CD4-positive, alpha-beta T cell treated with Interleukin-1 beta for 1 hour (primary cell): ENCODE measurements at places on chromosomes 2 and 18.

- no peak for DNase-seq
Observed at GRCh38 chr18:63258749-63259566, 60.6 kb downstream of the BCL2 start.

DNA sequence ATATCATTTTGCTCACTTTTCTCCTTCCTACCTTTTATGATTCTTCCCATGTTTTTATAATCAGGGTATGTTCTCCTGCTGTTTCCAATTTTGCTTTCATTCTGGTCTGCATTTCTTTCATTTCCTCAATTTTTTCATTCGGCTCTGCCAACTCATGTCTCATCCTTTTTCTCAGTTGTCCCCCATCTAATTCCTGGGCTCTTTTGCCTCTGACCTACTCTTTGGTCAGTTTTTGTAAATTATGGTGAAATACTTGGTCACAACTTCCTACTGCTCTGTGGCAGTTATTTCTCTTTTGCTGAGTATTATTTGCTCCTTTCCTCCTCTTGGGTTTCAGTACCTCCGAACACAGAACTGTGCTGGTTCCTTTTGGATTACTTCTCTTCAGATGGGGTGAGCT is 27.5 kb downstream of the MYO7B start:
- no peak for DNase-seq

DNA sequence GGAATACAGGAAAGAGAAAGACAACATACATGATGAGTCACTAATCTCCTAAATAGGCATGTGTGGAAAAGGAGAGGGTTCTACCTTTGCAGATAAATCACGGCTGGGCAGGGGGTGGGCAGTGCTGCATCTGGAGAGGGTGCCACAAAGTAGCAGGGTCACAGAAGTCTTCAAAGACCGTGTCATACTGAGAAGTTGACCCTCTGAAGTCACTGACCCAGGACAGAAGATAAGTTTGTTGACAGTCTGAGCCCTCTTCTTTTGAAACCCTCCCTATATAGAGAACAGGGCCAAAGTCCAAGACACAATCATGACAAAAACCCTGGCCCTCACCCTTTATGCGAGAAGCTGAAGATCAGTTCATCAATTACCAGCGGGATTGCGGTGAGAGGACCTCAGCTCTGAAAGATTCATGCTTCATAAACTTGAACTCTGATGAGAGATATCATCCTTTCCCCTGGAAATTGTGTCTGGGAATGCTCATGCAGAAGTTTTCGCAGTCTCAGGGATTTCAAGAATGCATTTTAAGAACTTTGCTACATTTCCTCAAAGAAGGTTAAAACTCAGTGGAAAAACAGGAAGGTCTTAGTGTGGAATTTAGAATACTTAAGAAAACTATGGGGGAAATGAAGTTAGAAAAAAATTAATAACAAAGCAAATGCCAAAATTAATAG is 129.5 kb downstream of the FAM124B start:
- no peak for DNase-seq

DNA sequence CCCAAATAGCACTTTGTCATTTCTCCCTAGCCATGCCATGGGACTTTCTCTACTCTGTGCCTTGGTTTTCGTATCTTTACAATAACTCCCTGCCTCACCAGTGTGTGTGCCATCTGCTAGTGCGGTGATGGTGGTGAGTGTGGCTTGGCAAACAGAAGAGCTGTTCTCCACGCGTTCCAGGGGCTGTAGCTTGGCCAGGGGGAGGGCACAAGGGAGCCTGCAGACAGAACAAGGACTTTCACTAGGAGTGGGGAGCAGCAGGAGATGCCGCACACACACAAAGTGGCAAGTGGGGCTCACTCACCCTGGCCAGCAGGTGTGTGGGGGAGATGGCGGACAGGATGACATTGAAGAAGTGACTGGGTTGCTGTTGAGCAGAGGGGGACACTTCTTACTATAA is 196.9 kb downstream of the HAUS1 start:
- DNase-seq, result no peak

GRCh38 chr2:237344942-237345341 is 69.0 kb downstream of the COL6A3 start:
- DNase-seq, result no peak

DNA sequence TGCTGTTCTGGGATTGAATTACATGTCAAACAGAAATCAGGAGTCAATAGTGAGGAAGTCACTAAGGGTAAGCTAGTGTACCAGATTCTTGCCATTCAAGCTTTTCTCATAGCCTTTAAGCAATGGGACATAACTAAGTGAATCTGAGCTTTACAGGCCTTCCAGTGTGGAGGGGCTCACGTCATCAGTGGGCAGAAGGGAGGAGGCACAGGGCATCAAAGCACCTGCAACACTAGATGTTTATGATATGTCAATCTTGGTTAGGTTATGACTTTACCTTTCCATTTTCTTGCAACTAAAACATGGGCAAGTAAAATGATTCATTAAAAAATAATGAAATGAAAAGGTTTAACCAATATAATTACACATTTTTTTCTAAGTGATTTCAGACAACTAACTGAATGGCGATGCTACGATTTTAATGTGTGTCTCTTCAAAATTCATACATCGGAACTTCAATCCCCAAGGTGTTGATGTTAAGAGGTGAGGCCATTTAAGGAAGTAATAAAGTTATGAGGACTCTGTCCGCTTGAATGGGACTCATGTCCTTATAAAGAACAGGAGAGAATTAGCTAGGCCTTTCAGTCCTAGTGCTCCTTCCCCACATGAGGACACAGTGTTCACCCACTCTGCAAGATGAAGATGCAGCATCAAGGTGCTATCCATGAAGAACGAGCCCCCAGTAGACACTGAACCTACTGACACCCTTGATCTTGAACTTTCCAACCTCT is 1169.2 kb upstream of the NXPH2 start:
- no peak for DNase-seq

DNA sequence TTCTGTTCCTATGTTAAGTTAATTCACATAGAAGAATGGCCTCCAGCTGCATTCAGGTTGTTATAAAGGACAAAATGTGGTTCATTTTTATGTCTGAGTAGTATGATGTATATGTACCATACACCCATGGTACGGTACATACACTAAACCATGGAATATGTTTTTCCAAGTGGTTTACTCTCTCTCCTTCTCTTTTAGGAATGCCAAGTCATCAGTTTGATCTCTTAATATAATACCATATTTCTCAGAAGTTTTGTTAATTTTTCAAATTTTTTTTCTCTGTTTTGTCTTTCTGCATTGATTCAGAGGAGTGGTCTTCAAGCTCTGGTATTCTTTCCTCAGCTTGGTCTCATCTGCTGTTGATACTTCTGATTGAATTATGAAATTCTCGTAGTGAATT is 230.9 kb downstream of the DSEL start:
- no peak for DNase-seq

GRCh38 chr18:36083729-36084128 is 16.4 kb upstream of the RPRD1A start:
- no peak for DNase-seq

GRCh38 chr2:217396165-217396564 is 536.3 kb upstream of the TNP1 start:
- DNase-seq, result no peak

DNA sequence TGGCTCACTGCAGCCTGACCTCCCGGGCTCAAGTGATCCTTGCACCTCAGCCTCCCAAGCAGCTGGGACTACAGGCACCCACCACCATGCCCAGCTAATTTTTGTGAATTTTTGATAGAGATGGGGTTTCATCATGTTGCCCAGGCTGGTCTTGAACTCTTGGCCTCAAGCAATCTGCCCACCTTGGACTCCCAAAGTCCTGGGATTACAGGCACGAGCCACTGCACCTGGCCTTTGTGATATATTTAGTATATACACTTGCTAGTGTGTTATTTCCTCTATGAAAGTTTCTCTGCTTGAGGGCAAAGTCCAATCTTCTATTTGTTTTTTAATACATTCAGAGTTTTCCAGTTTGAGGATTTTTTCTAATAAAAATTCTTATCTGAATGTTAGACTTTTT is 119.3 kb downstream of the GALNT3 start:
- DNase-seq, result no peak

GRCh38 chr2:216447293-216447692 is 35.0 kb downstream of the SMARCAL1 start:
- no peak for DNase-seq

DNA sequence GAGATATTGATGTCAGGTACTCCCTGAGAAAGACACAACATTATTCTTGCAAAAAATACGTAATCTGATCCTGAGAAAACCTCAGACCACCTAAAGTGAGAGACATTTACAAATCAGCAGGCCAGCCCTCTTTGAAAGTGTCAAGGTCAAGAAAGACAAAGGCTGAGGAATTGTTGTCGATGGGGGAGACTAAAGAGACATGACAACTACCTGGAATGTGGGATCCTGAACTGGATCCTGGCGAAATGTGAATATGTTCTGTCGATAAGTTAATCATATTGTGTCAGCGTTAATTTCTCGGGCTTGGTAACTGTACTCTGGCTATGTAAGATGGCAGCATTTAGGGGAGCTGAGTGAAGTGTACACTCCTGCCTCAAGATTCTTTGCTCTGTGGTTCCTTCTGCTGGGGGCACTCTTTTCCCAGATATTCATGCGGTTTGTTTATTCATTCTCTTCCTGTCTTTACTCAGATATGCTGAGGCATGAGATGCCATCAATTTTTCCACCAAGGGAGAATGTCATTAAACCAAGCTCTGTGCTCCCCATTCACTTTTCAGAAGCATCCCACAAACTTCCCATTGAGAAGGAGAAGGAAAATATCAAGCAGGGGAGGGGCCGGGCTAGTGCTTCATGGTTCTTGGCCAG is 154.9 kb downstream of the CAPN13 start:
- DNase-seq, result no peak

DNA sequence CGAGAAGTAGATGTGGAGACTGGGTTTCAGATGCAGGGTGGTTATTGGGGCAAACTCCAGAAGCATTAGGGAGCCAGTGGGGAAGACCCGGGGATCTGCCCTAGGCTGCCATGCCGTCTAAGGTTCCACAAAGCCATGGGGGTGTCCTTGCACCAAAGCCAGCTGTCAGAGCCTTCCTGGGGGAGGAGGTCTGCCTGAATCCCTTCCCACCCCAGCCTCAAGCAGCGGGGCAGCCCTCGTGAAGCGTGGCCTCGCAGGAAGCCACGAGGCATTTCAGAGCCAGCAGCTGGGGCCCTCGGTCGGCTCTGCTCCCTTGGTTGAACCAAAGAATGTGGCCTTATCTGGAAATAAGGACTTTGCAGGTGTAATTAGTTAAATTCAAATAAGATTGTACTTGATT is 51.2 kb upstream of the UBE2F start:
- DNase-seq, result no peak

- DNase-seq, result no peak
Observed at GRCh38 chr2:88195246-88195645, 25.1 kb downstream of the THNSL2 start.

DNA sequence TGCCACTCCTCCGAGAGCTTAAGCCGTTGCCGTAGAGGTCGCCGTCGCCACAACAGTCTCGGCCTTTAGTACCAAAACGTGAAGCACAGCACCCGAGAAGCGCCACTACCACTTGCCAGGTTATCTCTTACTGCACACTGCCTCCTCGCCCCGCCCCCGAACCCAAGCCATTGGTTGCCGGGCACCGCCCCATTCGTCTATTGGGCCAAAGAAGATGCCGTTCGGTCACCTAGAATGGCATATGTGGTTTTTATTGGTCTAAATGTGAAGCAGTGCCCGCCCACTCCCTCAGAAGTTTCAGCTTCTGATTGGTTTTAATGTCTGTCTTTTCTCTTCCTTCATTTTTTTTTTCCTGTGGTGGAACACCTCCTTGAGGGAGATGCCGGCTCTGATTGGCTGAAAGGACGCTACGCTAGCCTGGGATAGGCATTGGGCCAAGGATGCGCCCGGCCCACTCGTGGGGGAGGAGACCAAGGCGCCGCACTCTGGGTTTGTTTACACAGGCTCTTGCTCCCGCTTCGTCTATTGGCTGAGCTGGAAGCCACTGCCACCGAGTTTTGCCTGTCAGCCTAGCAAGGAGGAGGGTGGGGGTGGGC is at the start of gene PAIP2B:
TSS of gene PAIP2B (minus strand) at position 139 of the 596 bp plus-strand sequence. CDS start 24,514 bp downstream, outside the sequence.
- DNase-seq, result peak; percentile 98

- no peak for DNase-seq
Observed at GRCh38 chr2:80061881-80062280, 242.7 kb downstream of the LRRTM1 start.

DNA sequence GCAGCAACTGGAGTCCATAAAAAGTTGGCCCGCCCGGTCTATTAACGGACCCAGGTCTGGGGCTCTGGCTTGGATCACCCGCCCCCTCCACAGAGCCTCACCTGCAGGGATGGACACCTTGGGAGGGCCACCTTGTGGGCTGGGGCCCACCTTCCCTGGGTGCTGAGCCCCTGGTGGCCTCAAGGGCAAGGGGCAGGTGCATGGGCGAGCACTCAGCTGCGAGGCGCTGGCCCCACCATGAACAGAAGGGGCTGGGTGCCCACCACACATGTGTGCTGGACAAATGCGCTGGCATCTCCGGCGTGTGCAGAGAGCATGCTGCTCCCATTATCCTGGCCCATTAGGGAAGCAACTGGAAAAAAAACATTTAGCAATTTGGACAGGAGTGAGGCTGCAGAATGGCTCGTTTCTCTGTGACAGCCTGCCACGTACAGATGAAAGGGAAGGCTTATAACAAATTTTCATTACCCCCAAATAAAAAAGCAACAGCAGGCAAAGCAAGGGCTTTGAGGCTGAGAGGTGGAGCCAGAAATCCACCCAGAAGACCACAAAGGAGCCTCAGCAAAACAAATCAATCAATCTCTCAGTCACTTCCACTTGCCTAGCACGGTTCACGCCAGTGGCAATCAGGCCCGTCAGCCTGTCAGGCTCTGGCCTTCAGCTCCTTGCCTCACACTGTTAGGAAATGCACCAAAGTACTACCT is 253.1 kb upstream of the ZNF521 start:
- DNase-seq, result no peak

DNA sequence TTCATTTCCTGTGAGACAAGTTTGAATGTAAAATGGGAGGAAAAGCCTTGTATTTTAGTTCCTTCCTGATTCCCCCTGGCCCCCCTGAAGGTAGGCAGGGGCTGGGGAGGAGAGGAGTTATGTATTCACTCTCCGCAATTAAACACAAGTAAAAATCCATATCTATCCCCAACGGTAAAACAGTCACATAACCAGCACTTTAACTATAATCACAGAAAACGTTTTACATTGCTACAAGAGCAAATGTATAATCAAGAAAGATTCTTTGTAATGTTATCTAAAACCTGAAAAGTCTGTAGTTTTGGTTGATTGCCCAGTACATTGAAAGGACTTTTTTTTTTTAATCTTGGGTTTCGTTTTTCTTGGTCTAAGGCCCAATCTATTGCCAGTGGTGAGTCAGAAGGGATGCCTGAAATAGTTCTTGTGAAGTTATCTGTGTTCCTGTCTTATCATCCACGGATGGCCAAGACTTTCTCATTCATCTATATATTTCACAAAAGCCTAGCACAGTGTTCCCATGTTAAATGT is 34.5 kb upstream of the CCNYL1 start:
- DNase-seq, result no peak

GRCh38 chr18:50619861-50620275 is 60.0 kb downstream of the MAPK4 start:
- DNase-seq, result no peak

DNA sequence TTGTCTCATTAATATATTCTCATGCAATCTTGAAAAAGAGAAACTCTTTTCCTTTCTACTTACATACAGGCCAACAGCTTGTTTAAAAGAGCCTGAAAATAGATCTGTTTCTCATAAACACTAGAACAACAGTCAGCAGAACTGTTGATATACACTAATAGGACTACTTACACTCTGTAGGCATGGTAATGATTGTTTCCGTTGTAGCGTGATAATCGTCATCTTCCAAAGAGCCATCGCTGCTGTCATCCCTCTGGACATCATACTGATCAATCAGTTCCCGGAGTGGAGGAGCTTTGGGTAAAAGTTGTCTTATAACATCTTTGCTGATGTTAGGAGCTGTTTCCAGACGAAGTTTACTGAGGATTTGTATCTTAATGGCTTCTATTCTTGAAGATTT is 476 bp downstream of the MSTN start:
- no peak for DNase-seq

GRCh38 chr2:142136571-142136970 is 5.8 kb upstream of the LRP1B start:
- no peak for DNase-seq
